ENCODE measurements at places on chromosomes 13 and 19.

- DNase-seq, result no peak
Observed at GRCh38 chr13:76225815-76226489, 589.8 kb downstream of the LMO7 start.

- peak; percentile 91 for DNase-seq
Observed at GRCh38 chr19:41310033-41310831, at the start of gene CCDC97. Gene CCDC97 (plus strand): TSS chr19:41310172. CDS start chr19:41310311, 139 bp downstream.

DNA sequence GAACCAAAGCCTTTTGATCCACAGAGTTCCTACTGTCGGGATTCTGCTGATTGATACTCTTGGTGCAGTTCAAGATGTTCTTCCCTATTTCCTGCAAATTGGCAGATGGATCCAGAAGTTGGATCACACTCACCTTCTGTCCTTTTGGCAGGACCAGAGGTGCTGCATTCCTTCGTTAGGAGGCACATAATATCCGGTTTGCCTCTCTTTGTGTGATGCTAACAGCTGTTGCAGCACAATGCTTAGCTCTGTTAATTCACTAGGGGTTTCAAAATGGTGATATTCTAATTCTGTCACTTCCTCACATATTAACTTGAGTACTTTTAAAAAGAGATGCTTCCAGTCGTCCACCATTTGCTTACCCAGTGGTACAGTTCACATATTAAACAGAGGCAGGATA is 15.2 kb upstream of the CHST8 start:
- no peak for DNase-seq

DNA sequence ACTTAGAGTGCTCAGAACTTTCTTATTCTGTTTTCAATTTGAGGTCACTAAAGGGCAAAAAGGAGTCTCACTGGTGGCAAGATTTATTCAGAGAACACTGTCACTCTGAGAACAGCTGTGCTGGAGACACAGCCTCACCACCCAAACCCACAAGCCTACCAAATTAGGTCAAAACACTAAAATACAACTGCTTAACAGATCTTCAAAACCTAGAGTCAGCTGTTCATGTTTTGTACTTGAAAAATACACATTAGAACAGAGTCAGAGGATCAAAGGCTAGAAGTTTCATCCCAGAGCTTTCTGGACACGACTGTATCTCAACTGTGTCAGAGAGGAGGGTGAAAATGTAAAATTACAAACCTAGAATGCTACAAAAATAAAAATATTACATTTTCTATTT is 89.3 kb downstream of the MIPEP start:
- DNase-seq, result peak; percentile 7

- DNase-seq, result no peak
Observed at GRCh38 chr13:94249512-94249911, 230.0 kb downstream of the DCT start.

DNA sequence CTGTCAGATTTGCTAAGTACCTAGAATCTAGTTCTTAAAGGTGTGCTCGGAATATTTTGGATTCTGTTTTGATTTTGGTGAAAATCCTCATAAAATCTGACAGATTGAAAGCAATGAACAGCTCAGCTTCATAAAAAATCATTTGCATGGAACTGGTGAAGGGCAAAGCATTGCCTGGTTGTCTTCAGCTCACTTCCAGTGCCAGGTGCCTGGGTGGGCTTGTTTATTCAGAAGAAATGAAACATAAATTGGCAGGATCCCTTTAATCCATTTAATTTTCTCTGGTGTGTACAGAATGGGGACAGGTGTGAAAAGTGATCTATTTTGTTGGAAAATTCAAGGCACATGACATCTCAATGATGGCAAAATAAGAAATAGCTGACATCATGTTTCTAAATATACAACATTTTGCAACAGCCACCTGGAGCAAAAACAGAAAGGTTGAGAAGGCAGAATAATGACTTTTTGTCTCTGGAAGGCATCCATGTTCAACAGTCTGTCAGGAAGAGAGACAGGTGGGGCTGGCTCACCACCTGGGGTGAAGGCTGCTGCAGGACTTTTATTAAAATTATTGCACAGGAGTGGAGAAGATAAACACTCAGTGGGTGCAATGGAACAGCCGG is 52.2 kb downstream of the RFC3 start:
- DNase-seq, result no peak

DNA sequence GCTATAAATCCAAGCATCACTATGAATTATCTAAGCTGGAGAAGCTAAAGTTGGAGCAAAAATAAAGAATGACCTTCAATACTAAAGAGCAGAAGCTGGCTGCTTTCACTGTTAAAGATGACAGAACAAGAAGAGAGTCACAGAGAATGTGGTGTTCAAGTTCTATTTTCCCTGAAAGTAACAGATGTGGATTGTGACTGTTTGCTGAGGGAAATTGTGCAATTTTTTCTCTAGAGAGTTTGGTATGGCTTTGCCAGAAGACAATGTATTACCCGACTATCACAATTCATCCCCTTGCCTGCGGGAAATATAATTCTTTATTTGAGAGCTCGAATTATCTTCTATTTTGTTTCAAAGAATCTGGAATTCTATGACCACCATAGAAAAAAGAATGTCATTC is 83.1 kb downstream of the TNFSF13B start:
- no peak for DNase-seq

DNA sequence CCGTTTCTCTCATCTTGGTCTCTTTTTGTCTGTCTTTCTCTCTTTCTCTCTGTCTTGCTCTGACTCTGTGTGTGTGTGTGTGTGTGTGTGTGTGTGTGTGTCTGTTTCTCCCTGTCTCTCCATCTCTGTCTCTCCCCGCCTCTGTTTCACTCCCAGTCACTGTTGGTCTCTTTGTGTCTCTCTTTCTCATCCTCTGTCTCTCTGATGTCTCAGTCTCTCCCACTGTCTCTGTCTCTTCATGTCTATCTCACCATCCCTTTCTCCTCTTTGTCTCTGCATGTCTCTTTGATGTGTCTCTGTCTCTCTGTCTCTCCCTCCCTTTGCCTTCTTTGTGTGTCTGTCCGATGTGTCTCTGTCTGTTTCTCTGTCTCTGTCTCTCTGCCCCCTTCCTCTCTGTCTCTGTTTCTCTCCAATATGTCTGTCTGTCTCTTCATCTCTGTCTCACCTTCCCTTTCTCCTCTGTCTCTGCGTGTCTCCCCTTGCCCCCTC is 2.5 kb downstream of the NFIC start:
- DNase-seq, result no peak

- DNase-seq, result peak; percentile 85
Observed at GRCh38 chr13:48653472-48653939, at the start of gene CYSLTR2. Gene CYSLTR2 (plus strand): TSS chr13:48653929. CDS start chr13:48706818, 52,889 bp downstream.

DNA sequence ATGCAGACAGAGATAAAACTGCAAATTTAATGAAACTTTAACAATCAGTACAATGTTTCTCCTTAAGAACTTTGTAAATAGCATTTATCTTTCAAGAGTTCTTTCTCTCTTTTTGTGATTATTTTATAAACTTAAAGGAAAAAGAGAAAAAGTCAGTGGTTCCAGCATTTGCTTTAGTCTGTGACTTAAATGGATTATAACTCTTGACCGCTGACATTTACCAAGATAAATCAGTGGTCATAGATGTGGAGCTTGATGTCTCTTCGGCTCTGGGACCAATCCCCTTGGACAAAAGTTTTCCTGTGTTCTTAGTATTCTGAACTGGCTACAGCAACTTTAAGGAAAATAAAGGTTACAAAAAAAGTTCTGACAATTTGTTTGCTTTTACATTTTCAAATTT is 162.6 kb downstream of the TM9SF2 start:
- no peak for DNase-seq

GRCh38 chr13:95564733-95565291 is 12.3 kb downstream of the CLDN10 start:
- no peak for DNase-seq

GRCh38 chr19:42512743-42513304 is 15.5 kb downstream of the CEACAM1 start:
- no peak for DNase-seq

GRCh38 chr19:42440357-42441048 is 2.2 kb downstream of the CXCL17 start:
- DNase-seq, result peak; percentile 82

DNA sequence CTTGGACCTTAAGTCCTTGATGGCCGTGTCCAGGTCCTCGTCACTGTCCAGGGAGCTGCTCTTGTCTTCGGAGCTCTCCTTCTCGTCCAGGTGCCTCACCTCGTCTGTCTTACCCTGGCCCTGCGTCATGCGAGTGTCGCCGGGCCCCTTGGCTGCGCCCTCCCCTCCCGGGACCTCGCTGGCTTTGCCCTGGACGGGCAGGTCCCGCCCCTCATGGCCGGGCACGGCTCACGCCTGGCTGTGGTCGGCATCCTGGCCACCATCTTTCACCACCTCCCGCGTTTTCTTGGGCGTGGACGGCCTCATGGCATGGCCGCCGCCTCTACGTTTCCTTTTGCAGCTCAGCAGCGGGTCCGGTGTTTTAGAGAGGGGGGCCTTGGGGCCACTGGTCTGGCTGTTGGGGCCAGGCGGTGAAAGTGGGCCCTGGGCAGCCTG is 14.8 kb downstream of the RB1 start:
- DNase-seq, result no peak

DNA sequence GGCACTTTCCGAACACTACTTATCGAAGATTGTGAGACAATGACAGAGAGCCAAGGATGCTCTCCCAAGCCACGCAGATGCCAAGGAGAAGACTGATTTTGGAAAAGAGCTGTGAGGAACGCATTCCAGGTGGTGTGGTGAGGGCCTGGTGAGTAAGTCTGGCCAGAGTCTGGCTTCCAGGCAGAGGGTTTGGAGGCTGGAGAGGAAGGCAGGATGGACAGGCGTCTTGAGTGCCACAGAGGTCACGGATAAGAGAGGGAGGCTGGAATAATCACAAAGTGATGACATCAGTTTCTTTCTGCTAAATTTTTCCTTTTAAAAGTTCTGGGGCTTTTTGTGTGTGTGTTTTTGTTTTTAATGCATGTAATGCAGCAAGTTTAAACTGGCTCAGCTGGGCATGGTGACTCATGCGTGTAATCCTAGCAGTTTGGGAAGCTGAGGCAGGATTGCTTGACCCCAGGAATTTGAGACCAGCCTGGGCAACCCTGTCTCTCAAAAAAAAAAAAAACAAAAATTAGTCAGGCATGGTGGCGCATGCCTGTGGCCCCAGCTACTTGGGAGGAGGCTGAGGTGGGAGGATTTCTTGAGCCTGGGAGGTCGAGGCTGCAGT is 235.1 kb downstream of the NALCN start:
- no peak for DNase-seq

DNA sequence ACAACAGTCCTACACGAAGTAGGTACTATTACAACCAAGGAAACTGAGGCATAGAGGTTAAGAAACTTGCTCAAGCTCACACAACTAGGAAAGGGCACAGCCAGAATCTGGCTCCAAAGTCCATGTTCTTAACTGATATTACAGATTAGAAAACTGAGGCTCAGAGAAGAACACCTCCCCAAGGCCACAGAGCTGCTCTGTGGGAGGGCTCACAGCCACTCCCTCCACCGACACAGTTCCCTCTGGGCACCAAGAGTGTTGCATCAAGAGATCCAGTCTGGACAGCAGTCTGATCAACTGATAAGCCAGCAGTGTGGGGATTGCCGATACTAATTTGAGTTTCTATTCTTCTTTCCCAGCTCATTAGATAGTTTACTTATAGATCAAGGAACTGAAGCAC is 29.5 kb downstream of the SLC15A1 start:
- DNase-seq, result no peak

GRCh38 chr13:98681049-98681448 is 71.4 kb downstream of the SLC15A1 start:
- no peak for DNase-seq

DNA sequence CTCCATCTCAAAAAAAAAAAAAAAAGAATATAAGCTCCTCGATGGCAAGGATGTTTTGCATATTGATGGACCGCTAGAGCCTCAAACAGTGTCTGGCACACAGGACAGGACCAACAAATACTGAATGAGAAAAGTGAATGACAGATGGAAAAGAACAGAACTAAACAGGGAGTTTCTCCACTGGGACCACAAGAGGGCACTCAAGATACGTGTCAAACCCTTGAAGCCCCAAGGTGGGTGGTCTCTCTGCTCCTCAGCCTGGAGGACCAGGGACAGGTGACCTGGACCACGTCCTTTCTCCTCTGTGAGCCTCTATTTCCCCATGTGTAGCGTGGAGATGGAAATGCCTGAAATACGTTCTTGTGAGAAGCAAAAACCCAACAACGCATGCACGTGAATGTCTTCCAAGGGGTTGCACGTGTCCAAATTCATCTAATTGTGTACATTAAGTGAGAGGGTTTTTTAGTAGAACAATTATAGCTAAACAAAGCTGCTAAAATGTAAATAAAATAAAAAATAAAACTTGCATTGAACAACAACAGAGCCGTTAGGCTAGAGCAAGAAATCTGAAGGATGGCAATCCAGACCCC is 5.7 kb upstream of the CDC42EP5 start:
- peak; percentile 36 for DNase-seq

DNA sequence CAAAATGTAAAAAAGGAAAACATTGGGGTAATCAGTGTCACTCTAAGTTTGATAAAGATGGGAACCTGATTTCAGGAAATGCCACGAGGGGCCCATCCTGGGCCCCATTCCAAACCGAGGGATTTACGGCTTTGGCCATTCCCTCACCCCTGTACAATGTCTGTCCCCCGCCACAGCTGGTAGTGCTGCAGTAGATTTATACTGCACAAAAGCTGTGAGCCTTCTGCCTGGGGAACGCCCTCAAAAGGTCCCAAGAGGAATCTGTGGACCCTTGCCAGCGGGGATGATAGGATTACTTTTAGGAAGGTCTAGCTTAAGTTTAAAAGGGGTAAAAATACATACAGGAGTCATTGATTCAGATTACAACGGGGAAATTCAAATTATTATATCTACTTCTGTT is 173.4 kb upstream of the SGCG start:
- DNase-seq, result no peak

DNA sequence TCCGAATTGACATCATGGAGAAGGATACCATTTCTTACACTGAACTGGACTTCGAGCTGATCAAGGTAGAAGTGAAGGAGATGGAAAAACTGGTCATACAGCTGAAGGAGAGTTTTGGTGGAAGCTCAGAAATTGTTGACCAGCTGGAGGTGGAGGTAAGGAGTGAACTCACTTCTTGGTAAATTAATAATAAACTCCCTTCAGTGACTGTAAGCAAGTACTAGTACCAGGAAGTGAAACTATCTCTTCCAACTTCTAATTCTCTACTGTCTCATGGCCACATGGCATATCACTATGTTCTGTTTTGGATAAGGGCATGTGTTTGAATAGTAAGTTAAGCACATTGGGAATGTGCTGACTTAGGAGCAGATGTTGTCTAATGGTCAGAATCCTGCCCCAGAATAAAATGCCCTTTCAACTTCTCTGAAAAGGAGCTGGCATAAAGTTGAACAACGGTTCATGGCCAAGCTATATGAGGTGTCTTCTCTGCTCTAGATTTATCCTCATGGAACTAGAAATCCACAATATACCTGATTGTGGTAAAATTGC is 13.4 kb downstream of the OLFM4 start:
- no peak for DNase-seq

DNA sequence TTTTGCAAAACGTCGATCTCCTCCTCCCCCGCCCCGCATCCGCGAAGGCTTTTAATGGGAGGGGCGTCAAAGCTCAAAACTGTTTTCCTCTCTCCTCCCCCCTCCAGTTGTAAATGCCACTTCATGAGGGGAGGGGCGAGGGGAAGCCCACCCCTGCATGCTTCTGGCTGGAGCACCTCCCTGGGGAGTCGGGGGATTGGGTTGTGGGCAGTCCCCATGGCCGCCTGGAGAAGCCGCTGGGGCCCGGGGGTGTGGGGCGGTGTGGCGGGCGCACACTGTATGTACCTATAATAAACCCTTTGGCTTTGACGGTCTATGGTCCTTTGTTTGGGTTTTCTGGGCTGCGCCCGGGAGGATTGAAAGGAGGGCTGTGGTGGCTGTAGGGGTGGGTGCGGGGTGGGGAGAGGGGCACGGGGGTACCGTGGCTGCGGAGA is 505 bp upstream of the SHKBP1 start:
- peak; percentile 34 for DNase-seq

All from CD4-positive, alpha-beta T cell treated with Interleukin-12 subunit alpha and Interleukin-12 subunit beta, for 1 hour (primary cell).